Choroid plexus epithelial cell (primary cell): ENCODE measurements at places on chromosomes 12 and 14.
A peak's percentile ranks its signal among the peaks of the same experiment; 100 is the strongest.

DNA sequence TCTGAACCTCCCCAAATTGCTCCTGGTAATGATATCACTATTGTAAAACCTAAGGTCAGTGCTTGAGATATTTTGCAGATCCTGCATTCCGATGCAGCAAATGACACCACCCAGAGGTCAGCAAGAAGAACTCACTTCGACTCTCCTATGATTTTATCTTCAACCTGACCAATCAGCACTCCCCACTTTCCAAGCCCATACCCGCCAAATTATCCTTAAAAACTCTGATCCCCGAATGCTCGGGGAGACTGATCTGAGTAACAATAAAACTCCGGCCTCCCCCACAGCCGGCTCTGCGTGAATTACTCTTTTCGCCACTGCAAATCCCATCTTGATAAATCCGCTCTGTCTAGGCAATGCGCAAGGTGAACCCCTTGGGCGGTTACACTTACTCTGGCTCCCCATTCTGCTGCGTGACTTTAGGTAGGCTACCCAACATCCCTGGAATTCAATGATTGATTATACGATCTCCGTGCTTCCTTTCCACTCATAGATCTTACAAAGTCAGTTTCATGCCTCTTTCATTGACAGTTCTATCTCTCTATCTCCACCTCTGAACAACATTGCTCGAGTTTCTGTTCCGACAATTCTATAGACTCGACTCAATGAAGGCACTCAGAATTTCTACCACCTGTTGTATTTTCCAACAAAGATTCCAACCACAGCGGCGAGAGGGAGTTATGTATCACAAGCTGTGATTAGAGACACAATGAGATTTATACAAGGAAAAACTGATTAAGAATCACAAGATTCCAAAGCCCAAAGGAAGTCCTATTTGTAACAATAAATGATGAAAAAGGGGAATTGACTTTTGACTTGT is 939 bp downstream of the NPC2 start:
- DNase-seq: peak; percentile 66

DNA sequence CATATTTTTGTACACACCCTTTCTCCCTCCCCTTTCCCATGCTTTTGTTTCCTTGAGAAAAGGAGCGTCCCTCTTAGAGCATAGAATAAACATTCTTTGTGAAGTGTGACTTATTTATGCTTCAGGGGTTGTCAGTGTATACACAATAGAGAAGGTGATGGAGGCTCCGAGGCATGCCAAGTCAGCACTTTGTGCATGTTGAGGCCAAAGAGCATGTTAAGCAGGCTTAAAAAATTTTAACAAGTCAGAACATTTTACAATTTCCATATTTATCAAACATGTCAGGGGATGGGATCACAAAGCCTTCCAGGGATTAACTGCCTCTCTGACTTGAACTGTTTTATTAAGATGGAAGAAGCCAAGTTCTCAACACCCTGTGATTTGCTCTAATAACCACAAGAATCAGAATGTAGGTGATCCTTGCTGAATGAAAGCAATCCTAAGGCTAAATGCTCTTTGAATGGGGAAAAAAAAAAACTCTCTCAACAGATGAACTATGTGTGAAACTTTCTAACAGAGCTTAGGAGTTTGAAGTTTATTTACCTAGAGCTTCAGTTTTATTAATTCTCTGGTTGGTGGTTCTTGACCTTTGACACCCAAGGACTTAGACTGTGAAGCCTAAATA is 223.1 kb downstream of the RAD51B start:
- DNase-seq: peak; percentile 10

DNA sequence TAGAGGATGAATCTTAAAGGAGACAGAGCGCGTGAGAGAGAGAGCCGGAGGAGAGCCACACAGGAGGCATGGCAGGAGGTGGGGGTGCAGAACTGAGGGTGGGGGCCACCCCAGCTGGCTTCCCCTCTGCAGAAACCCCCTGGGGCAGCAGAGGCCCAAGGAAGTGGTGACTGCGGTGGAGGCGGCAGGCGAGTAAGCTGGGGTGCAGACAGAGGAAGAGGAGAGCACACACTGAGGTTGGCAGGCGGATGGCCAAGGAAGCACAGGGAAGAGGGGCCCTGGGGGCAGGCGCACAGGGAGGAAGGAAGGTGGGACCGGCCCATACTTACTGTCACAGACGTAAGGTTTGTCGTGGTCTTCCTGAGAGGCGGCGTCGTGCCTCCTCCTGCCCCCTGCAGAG is 179.8 kb downstream of the DPF3 start:
- no peak for DNase-seq

GRCh38 chr12:43337571-43338444 is 214.2 kb downstream of the ADAMTS20 start:
- peak; percentile 23 for DNase-seq
